ENCODE measurements at places on chromosomes 2 and 18.

GRCh38 chr2:15830937-15831549 lies 109.3 kb upstream of the MYCN start:
- DNase-seq: no peak

GRCh38 chr2:100381240-100381639 lies 36.2 kb downstream of the CHST10 start:
- DNase-seq: peak; percentile 77

DNA sequence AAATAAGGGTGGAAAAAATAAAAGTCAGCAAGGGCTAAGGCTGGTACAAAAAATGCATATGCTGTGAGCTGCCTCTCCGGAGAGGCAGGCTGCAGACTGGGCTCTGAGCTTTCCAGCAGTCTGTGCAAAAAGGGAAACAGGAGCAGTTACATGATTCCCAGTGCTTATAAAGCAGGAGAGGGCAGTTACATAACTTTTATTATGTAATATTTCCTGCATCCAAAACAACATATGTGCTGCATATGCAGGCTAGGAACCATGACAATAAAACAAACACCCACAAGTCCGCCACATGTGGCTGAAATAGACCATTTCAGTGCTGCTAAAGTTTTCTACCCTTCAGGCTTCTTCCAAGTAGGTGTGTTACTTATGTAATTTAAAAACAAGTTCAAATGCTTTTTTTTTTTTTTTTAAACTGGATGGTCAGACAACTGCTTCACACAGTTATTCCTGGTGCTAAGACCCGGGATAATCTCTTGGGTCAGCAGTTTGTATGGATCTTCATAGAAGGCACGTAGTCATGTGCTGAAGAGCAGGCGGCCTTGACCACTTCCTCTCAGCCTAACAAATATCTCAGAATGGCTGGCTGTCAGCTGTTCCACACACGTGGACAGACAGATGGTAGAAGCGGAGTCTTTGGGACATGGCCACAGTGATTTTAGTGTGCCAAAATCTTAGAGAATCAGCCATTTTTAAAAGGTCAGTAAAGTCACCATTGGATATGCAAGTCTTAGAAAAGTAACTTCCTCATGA lies 43.5 kb downstream of the ARMC9 start:
- DNase-seq: no peak

DNA sequence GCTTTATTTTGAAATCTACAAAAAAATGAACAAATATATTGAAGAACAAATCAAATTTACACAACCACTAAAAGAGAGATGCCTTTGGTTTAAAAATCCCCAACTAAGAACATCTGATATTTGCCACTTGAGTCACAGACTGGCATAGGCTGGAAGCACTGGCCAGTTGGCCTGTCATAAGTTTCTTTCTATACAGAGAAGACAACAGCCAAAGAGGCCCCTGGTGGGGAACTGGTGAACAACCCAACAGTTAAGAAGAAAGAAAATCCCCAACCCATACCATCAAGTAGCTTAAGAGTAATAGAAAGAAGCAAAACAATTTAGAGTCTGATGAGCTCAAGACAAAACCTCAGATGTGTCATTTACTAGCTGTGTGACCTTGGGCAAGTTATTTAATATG lies 45.5 kb downstream of the OSR1 start:
- no peak for DNase-seq

DNA sequence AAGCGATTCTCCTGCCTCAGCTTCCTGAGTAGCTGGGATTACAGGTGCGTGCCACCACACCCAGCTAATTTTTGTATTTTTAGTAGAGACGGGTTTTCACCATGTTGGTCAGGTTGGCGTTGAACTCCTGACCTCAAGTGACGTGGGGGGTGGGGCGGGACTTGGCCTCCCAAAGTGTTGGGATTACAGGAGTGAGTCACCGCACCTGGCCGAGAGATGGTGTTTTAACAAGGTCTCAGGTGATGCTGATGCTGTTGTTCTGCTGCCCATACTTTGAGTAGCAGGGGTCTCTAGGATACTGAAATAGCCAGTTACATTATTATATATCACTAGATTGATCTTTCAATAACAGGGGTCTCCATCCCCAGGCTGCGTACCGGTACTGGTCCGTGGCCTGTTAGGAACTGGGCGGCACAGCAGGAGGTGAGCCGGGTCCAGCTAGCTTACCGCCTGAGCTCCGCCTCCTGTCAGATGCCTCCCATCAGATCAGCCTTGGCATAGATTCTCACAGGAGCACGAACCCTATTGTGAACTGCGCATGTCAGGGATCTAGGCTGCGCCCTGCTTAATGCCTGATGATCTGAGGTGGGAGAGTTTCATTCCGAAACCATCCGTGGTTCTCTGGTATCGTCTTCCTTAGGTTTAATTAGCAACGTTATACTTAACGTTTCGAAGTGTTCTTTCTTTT lies 48.3 kb upstream of the SLC38A11 start:
- DNase-seq: no peak

- no peak for DNase-seq
These were observed 112.3 kb downstream of the AGAP1 start for GRCh38 chr2:235606004-235606715.

DNA sequence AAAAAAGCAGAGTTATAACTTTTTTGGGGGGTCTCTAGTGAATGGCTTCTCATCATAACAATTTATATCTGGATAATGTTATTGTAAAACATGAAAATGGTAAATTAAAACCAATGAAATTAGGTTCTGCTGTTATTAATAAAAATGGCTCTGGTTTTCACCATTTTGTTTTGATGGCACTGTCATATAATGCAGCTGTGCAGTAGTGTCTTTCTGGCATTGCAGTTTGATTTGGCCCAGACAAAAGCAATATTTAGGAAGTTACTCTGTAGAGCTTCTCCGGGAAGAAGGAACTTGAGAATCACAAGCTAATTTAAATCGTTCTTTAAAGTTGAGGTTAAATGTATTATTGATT lies 15.1 kb upstream of the NT5C1B start:
- no peak for DNase-seq

DNA sequence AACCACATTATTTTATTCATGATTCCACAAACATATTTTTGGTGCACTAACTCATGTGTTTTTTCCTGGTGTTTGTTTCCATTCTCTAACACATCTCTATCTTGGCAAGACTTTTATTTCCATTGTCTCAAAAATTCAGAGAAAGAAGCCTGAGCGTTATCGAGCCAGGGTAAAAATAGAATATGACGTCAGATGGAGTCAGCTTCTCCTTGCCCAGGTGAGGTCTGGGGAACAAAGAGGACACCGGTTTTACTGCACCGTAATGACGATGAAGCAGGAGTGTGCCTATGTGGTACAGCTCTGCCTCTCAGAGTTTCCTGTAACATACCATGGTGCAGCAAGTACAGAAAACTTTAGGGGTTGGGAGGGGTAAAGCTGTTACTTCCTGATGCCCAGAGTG lies 661.6 kb downstream of the PLCL1 start:
- DNase-seq: no peak

- no peak for DNase-seq
These were observed 39.6 kb downstream of the DTNA start for GRCh38 chr18:34749721-34750120.

- no peak for DNase-seq
These were observed 68.8 kb downstream of the ADI1 start for GRCh38 chr2:3450385-3451010.

GRCh38 chr2:105521176-105521575 lies 122.3 kb upstream of the FHL2 start:
- no peak for DNase-seq

DNA sequence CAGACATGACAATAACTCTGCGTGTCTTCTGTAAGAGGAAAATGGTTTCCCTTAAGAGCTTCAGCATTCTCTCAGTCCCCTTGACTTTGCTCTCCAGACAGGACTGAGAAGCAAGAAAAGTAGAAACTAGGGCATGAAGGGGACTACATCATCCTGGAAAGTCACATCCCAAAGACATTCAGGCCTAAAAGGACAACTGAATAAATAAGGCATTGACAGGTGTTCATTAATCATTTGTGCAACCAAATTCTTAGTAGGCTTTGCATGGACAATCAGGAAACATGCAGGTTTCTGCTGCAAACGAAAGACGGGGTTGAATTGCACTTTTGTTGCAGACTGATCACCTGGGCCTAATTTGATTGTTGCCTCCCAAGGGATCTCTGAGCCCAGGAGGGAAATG lies 1.2 kb upstream of the SGPP2 start:
- DNase-seq: no peak

DNA sequence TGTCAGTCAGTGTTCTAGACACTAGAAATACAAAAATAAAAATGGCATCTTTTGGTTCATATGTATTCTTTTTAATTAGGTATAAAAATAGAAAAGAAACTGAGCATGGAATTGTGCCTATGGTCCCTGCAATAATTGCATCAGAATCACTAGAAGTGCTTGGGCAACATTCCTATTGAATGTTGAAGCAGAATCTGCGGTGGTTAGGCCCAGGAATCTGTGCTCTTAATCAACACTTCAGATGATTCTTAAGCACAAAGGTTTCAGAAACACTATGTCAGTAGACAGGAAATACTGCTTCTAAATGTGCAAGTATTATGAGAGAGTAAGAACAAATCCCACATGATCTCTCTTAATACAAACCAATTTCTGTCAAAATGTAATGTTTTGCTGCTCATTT lies 20.3 kb upstream of the RBBP8 start:
- no peak for DNase-seq

- no peak for DNase-seq
These were observed 42.8 kb downstream of the ATOH8 start for GRCh38 chr2:85796341-85797262.

- no peak for DNase-seq
These were observed 56.0 kb upstream of the RAB6C start for GRCh38 chr2:129923265-129924091.

- DNase-seq: no peak
These were observed 308.3 kb downstream of the ALK start for GRCh38 chr2:29613067-29613466.

DNA sequence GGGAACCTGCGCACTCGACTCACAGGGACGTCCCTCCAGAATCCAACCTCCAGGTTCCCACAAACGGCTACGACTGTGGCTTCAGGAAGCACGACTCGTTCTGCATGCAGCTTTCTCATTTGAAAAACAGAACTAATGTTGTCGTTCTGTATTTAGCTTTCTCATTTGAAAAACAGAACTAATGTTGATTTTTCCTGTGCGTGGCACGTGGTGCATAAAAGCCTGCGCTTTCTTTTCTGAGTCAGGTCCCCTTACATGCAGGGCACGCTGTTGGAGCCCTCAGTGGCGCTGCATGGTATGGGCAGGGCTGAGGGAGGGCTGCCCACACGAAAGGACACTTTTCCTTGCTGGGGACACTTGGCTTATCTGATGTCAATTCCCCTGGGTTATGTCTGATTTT lies 124.3 kb downstream of the TMEM18 start:
- DNase-seq: no peak

All from CD4-positive, alpha-beta T cell treated with Interleukin-17A for 4 hours (primary cell).